A549 treated with ZK216348 at 1 μM for 4 hours (cell line): ENCODE measurements at places on chromosomes 12 and 14. TPM values are rescaled to one million over a fixed set of nuclear protein-coding genes. Genes with fewer than 3 reads are reported as not detected.

CMA1 gene
- total RNA-seq = not detected in 5 replicates

KRT78 gene
- total RNA-seq = 0.24 TPM in 1 of 5 replicates, not detected in the others

ABCC9 gene
- total RNA-seq = not detected in 5 replicates

GPRC5D gene
- not detected in 5 replicates for total RNA-seq

ADCY4 gene
- total RNA-seq = 0.21 TPM in 1 of 5 replicates, not detected in the others

ACVRL1 gene
- 0.05 TPM in 1 of 5 replicates, not detected in the others for total RNA-seq

OR6C2 gene
- total RNA-seq = not detected in 5 replicates

JDP2 gene
- total RNA-seq = 26.0 to 44.2 TPM (median 38.3 TPM) in 5 replicates

GDF11 gene
- 1.6 to 5.2 TPM (median 4.9 TPM) in 5 replicates for total RNA-seq

CCDC177 gene
- 0.05 to 0.06 TPM in 2 of 5 replicates, not detected in the others for total RNA-seq

PRPH gene
- 0.92 to 2.1 TPM (median 1.6 TPM) in 5 replicates for total RNA-seq

TOMM20L gene
- total RNA-seq = not detected in 5 replicates

DNAJC22 gene
- total RNA-seq = 15.2 to 21.5 TPM (median 21.0 TPM) in 5 replicates

SP7 gene
- not detected in 5 replicates for total RNA-seq

ZFP36L1 gene
- 99.6 to 187 TPM (median 154 TPM) in 5 replicates for total RNA-seq

PLXNC1 gene
- 0.04 to 0.18 TPM (median 0.11 TPM) in 5 replicates for total RNA-seq

RNASE2 gene
- not detected in 5 replicates for total RNA-seq

CLEC1A gene
- total RNA-seq = not detected in 5 replicates

CLEC6A gene
- total RNA-seq = not detected in 5 replicates

ADAM21 gene
- total RNA-seq = not detected in 5 replicates

MAP3K9 gene
- 4.3 to 6.5 TPM (median 5.4 TPM) in 5 replicates for total RNA-seq

KRT82 gene
- total RNA-seq = not detected in 5 replicates

CLEC4C gene
- not detected in 5 replicates for total RNA-seq

AMHR2 gene
- 0.88 to 2.1 TPM (median 1.3 TPM) in 5 replicates for total RNA-seq

MGP gene
- 0.45 TPM in 1 of 5 replicates, not detected in the others for total RNA-seq

STYK1 gene
- 0.14 to 0.53 TPM (median 0.31 TPM) in 5 replicates for total RNA-seq

TMCC3 gene
- total RNA-seq = 0.83 to 1.6 TPM (median 1.4 TPM) in 5 replicates

G2E3 gene
- total RNA-seq = 12.2 to 21.9 TPM (median 17.3 TPM) in 5 replicates

CMKLR1 gene
- not detected in 5 replicates for total RNA-seq

ORAI1 gene
- 18.8 to 40.6 TPM (median 38.9 TPM) in 5 replicates for total RNA-seq

KLRC3 gene
- 0.35 TPM in 1 of 5 replicates, not detected in the others for total RNA-seq

SRRM4 gene
- not detected in 5 replicates for total RNA-seq

JPH4 gene
- total RNA-seq = 0.04 to 0.08 TPM (median 0.07 TPM) in 3 of 5 replicates, not detected in the others

BATF gene
- total RNA-seq = not detected in 5 replicates

TMTC1 gene
- total RNA-seq = 0.04 to 0.23 TPM (median 0.06 TPM) in 4 of 5 replicates, not detected in the other

ASCL1 gene
- not detected in 5 replicates for total RNA-seq

FBRSL1 gene
- total RNA-seq = 44.2 to 98.4 TPM (median 83.8 TPM) in 5 replicates

KLHL33 gene
- not detected in 5 replicates for total RNA-seq

PCED1B gene
- total RNA-seq = 27.6 to 31.6 TPM (median 30.3 TPM) in 5 replicates

PEBP1 gene
- total RNA-seq = 222 to 285 TPM (median 268 TPM) in 5 replicates

DPPA3 gene
- not detected in 5 replicates for total RNA-seq
